ENCODE measurements at places on chromosomes 12 and 14.

- no peak for DNase-seq
Observed at GRCh38 chr12:50017641-50018040, 7.7 kb downstream of the RACGAP1 start.

DNA sequence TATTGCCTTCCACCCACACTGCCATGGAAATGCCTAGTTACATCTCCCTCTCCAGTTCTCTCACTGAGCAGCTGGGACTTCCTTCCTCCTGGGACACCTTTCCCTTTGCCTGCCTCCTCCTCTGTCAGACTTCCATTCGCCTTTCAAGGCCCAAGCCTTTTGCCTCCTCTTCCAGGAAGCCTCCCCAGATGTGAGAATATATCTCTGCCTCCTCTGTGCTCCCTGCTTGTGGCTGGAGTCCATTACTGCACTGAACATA lies 3.1 kb downstream of the IFI27L2 start:
- no peak for DNase-seq

GRCh38 chr14:61703342-61704129 lies 8.2 kb downstream of the HIF1A start:
- no peak for DNase-seq

DNA sequence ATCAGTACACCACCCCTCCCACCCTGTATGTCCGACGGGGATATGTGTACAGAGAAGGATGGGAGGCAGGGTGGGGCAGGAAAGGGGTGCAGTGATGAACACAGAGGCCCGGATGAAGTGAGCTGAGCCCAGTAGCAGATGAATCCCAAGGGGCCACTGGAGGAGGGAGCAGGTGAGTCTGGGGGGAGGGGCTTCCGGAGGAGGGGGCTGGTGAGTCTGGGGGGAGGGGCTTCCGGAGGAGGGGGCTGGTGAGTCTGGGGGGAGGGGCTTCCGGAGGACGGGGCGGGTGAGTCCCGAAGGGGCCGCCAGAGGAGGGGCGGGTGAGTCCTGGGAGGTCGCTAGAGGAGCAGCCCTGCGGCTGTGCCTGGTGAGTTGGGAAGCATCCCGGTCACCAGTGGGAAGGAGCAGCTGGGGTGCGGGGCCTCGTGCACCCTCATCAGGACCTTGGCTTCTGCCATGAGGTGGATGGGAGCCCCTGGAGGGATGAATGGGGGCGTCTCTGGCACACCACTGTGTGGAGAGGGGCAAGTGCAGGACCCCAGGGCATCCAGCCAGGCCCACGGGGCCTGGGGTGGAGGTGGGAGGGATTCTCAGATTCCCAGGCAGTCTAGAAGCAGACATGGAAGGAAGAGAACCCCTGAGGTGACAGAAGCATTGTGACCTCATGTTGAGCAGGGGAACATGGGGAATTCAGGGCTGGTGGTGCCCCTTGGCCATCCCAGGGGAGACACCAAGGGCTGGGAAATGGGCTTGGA lies 14.0 kb downstream of the BEGAIN start:
- DNase-seq = no peak

GRCh38 chr12:124361074-124361970 lies 66.4 kb downstream of the RFLNA start:
- no peak for DNase-seq

All from NCI-H1092 (cell line).